Stimulated activated CD8-positive, alpha-beta memory T cell treated with anti-CD3 and anti-CD28 coated beads, Interleukin-7, amount 100 ng/mL, for 1 hour (primary cell): ENCODE measurements at places on chromosomes 3 and 15.

DNA sequence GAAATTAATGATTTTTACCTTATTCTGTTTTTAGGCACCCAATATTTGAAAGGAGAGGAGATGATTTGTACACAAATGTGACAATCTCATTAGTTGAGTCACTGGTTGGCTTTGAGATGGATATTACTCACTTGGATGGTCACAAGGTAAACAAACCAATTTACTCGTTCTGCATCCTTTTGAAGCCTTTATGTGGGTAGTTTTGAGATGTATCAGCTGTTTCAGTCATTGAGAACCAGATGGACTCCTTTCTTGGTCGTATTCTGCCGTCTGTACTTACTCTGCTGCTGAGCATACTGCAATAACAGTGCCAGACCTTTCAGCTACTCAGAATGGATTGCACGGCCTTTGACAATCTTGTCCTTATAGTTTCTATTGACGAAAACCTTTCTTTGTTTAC is 13.3 kb downstream of the DNAJB11 start:
- DNase-seq: no peak

DNA sequence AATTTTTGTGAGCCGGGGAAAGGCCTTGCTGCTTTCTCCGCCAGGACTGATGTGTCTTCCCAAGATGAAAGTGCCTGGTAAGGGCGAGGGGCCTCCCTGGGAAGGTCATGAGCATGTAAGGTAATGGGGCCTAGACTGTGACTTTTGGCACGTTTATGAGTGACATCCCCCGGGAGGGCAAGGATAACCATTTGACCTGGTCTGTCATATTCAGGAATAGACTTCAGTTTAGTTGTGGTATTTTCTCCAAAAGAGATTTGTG is 631 bp upstream of the CNBP start:
- DNase-seq: no peak

DNA sequence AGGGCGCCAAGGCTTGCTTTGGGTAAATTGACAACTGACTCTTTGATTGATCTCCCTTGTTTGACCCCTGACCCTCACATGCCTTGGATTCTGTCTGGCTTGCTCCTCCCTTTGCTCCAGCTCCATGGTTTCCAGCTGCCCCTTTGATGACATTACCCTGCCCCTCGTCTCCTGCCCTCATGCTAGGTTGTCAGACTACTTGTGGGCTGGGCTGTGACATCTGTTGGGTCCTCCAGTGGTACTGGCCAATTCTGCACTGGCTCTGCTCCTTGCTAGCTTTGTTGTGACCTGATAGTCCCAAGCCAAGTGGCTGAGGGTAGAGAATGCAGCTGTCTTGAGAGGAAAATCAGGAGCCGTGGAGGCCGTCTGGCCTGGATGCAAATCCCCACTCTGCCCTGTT is 6.2 kb downstream of the THSD4 start:
- no peak for DNase-seq

GRCh38 chr3:64105816-64106215 is 82.5 kb upstream of the PSMD6 start:
- DNase-seq: no peak

GRCh38 chr3:55202326-55202725 is 274.5 kb upstream of the LRTM1 start:
- DNase-seq: no peak

DNA sequence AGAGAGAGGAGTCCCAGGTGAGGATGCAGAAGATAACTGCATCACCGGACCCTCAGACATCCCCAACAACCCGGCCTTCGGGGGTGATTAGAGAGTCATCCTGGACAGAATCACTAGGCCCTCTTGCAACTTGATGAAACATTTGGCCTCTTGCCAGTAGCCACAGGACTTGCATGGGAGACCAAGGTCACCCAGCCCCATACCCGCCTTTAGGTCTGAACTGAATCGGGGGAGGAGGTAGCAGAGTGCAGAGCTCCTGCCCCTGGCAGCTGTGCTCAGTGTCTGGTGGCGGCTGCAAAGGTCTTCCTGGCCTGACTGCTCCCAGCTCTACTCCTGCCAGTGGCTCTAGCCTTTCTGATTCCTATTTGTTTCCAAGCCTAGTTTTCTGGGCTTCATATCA is 12.4 kb downstream of the PIF1 start:
- DNase-seq: no peak

- DNase-seq: no peak
These were observed 39.9 kb downstream of the PLCH1 start for GRCh38 chr3:155704771-155705559.

DNA sequence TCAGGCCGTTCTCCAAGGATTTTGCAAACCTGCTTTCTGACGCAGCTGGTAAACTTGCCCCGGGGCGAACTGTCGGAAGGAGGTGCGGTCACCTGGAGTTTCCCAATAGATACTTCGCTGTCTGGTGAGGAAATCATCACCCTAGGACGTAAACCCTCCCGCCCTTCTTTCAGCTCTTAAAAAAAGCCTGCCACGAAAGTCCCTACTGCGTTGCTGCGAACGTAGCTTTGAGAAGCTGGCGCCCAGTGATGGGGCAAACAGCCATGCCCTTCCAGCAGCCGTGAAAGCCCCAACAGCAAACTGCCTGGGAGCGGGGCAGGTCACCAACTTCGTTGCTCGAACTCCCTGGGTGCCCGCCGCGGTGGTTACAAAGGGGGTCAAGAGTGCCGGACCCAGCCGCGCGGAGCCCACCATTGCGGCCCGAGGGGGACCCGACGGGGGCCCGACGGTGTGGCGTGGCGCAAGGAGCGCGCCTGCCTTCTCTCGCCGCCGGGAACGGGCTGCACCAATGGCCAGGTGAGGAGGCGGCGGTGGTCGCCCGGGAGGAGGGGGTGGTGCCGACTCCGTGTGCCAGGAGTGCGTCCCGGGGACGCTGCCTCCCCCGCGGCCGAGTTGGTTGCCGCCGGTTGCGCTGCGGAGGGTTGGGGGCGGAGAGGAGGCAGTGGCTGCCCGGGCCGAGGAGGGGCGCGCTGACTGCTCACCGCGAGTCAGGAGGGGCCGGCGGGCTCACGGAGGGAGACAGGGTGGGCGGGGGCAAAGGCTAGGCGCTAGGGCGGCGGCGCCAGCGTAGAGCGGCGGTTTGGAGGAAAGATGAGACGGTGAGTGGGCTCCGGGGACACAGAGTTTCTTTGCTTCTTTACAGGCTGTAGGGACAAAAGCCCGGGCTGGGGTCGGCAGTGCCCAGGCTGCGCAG is at the start of gene PHLDB2:
PHLDB2 (plus strand) TSS at position 205 of the 913 bp plus-strand sequence. CDS start 24,813 bp downstream, outside the sequence.
- peak; percentile 27 for DNase-seq

GRCh38 chr15:98842192-98842972 is 165.2 kb downstream of the PGPEP1L start:
- DNase-seq: no peak

DNA sequence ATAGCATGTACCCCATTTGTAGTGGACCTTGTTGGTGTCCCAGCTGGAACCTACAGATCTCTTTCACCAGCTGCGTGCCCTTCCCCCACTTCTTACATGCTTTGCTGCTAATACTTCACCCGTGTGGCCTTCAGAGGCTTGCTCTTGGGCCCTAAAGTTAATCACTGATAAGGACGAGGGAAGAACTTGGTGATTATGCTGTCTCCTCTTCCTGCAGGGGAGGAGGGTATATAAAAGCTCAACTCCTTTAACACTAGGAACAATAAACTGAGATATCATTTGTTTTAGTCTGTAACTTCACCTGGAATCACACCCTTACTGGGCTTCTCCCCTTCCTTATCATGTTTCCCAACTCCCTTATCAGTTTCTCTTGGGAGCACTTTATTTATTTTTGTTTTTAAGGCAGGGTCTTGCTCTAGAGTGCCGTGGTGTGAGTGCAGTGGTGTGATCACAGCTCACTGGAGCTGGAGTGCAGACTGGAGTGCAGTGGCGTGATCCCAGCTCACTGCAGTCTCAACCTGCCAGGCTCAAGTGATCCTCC is 43.2 kb upstream of the PIK3R4 start:
- DNase-seq: no peak

DNA sequence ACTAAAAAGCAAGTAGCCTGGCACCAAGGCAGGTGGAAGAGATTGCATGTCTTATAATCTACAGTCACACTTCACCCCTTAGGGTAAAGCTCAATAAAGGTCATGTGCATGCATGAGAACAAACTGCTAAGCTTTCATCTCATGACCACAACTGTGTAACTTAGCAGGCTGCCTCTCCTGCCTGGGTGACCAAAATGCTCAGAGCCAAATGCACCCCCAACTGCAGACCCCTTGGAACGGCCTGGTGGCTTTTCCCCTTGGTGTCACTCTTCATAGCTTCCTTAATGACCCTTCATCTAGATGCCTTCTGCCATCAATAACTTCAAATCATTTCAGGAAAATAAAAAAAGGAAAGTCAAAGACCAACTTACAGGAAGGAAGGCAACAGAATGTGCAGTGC is 88.1 kb downstream of the ADAMTS17 start:
- no peak for DNase-seq

DNA sequence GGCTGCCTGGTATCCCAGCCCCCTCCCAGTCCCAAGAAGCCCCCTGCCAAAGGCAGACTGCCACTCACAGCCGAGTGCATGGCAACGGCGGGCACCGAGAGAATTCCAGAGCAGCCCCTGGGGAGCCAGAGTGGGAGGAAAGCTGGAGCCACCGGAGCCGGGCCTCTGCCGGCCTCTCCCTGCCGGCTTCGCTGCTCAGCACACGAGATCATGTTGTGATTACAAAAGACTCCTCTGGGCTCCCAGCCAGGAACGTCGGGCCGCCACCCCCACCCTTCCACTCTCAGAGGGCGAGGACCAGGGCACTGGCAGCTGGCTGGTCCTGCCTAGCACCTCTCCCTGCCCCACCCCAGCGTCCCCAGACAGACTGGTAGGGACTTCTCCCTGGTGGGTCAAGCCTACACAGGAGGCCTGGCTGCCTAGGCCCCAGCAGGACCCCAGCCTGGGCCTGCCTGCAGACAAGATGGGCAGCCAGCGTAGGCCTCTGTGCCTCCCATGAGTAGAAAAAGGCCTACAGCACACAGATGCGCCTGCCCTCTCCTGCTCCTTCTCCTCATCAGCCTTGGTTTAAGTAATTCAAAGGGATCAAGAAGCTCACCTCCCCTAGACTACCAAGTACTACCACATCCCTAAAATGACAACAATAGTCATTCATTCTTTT is at the start of gene CCDC9B:
CCDC9B (minus strand) TSS at position 200 of the 661 bp plus-strand sequence; CDS start at position 80, 120 bp downstream.
- no peak for DNase-seq

GRCh38 chr3:160870327-160870726 is 114.3 kb downstream of the PPM1L start:
- DNase-seq: no peak

- no peak for DNase-seq
These were observed 361.4 kb upstream of the IL12A start for GRCh38 chr3:159627229-159627628.

GRCh38 chr3:170465955-170466354 is 47.3 kb downstream of the CLDN11 start:
- DNase-seq: no peak

DNA sequence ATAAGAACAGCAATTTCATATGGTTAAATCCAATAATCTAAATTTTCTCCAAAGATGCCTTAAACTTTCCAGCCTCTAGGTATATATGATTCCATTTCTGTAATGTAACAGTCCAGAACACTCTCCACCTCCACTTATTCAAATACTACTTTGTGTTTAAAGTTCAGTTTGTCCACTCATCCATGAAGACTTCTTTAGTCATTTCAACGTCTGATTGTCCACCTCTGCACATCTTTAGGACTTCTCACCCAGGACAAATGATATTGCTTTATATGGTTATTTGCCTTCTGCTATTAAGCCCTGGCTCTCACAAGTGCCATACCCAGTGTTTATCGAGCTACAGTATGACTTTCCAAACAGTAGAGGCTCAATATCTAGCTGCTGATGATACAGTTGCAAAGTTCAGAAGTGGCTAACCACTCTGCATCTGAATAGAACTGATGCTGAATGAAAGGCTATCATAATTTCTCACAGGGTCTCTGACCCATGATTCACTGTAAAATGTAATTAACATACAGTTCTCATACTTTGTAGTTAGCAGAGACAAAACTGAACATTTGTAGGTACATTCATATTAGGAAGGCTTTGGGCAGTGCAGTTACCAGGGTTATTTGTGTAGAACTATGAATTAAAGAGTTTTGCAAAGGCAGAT is 93.7 kb upstream of the MBNL1 start:
- DNase-seq: no peak

DNA sequence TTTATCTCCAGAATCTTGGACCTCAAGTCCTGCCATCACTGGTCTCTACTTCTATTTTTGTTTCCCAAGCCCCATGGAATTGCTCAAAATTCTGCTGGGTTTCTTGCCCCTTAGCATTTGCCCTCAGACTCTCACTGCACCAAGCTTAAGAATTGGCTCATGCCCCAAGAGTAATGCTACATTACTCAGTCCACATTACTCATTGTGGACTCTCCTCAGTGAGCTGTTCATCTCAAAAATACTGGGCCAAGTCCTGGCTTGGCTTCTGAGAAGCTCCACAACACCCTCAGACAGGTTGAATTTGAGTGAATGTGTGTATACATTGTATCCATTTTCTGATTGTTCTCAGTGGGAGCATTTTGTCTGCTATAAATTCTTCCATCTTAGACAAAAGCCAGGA is 364.4 kb upstream of the ARHGEF26 start:
- DNase-seq: no peak
